ENCODE measurements at places on chromosomes 16 and 17.

- DNase-seq: peak; percentile 89
Measured at GRCh38 chr16:54193665-54194333, 92.8 kb downstream of the IRX3 start.

DNA sequence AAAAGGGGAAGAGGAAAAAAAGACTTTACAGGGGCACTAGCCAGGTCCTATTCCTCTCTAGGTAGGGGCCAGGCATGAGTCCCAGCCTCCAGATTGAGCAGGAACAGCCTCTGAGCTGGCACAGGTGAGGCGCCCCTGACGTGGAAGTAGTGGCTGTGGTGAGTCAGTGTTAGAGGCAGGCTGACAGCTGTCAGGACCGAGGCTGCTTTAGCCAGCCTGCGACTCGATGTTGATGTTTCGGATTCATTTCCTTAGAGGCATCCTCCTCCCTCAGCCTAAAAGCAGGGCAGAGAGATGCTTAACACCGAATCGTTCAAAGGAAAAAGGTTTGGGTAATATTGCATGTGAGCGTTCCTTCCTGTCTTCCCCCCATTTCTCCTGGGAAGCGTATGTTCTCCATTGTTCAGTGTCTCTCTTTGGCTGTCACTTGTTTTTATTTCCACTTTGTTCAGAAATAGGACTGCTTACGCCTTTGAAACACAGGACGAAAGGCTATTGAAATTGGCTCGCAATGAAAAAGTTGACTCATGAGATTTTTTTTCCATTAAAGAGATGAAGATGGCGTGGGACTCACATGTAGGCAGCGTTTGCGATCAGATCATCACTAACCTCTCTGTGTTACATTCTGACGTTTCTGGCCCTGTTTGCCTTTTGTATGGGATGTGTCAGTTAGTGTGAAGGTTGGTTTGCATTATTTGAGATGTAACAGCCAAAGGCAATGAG, 1.3 kb downstream of the KIAA0513 start:
- peak; percentile 58 for DNase-seq

DNA sequence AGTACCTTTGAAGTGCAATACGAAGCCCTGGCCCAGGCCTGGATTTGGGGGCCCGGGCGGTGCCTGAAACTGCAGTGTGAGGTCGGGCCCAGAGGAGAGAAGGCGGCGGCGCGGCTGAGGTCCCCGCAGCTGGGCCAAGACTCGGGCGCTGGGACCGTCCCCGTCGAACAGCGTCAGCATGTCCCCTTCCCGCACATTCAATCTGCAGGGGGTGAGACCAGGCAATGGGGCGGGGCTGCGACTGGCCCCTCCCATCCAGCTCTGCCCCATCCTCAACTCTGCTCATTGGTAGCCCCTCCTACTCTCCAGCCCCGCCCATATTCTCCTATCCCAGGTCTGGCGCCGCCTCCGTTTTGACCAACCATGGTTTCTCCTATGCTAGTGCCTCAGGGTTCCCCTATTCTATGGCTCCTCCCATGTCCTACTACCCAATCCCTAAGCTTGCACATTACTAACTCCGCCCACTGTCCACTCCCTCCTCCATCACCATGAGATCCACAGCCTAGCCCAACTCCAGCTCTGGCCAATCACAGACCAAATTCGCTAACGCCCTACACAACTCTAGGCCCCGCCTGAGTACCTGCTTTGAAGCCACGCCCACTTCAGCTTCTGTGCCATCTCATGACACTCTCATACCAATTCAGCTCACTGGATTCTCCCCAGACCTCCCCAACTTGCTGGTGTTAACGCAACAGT, 14.4 kb upstream of the CDIPT start:
- peak; percentile 62 for DNase-seq

DNA sequence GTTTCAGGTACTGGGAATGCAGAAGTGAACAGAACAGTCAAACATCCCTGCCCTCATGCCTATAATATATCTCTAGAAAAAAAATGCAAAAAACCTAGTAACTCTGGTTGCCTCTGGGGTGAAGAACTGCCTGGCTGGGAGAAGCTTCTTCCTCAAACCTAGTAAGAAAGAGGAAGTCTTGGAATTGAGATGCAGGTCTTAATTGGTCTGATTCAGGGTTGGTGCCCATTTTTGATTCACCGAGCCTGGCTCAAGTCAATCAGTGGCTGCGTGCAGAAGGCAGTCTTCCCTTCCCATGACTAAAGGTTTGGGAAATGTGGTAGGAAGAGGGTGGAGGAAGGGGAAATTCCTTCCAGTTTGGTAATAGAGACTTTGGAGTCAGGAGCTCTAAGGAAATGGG, 22.4 kb downstream of the CDRT15 start:
- DNase-seq: no peak

DNA sequence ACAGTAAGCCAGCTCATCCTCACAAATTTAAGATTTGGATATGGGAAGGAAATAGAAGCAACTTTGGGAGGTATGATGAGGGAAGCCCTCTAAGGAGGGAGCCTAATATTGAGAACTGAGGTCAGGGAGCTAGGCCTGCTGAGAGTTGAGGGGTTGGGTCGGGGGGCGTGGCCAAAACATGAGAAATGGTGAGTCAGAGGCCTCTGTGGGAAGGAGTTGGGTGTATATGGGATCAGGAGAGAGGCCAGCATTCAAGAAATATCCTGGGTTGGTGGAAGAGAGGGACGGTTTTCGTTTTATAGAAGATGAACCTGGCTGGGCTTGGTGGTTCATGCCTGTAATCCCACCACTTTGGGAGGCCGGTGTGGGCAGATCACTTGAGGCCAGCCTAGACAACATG, 48.4 kb downstream of the CLEC16A start:
- DNase-seq: no peak

- DNase-seq: no peak
Measured at GRCh38 chr16:10740000-10740844, 3.4 kb upstream of the NUBP1 start.

- DNase-seq: no peak
Measured at GRCh38 chr17:78306913-78307312, 53.0 kb downstream of the SOCS3 start.

- DNase-seq: no peak
Measured at GRCh38 chr16:67773099-67773498, 33.3 kb downstream of the RANBP10 start.

GRCh38 chr17:74971842-74972106, 785 bp downstream of the HID1 start:
- DNase-seq: no peak

GRCh38 chr17:77742579-77742978, 215.9 kb upstream of the TNRC6C start:
- no peak for DNase-seq

DNA sequence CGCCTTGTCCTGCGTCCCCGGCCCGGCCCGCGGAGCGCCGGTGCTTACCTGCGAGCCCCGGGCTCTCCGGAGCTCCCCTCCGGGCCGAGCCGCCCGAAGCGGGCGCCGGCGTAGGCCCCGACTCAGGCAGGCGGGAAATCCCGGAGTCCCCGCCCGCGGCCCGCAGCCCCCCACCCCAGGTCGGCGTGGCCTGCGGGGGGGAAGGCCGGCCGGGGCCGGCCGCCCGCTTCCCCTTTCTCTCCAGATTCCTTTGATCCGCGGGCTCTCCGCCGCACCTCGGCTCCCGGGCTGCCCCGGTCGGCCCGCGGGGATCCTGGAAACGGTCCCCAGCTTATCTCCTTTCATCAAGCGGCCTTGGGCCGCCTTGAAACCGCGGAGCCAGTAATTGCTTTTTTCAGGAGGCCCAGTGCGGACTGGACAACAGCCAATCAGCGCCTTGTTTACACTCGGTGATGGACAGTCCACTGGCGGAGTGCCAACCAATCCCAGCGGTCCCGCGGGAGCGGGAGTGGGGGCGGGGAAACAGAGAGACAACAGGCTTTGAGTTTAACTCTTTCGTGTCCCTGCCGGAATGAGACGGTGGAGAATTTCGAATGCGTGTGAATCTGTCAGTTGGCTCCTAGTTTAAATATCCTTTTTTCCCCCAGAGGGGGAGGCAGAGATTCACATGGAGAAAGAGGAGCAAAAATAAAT, 1.4 kb upstream of the BAHCC1 start:
- DNase-seq: peak; percentile 100

GRCh38 chr16:50389900-50390299, 21.1 kb upstream of the BRD7 start:
- no peak for DNase-seq

- DNase-seq: no peak
Measured at GRCh38 chr17:64240741-64241347, 22.2 kb downstream of the TEX2 start.

DNA sequence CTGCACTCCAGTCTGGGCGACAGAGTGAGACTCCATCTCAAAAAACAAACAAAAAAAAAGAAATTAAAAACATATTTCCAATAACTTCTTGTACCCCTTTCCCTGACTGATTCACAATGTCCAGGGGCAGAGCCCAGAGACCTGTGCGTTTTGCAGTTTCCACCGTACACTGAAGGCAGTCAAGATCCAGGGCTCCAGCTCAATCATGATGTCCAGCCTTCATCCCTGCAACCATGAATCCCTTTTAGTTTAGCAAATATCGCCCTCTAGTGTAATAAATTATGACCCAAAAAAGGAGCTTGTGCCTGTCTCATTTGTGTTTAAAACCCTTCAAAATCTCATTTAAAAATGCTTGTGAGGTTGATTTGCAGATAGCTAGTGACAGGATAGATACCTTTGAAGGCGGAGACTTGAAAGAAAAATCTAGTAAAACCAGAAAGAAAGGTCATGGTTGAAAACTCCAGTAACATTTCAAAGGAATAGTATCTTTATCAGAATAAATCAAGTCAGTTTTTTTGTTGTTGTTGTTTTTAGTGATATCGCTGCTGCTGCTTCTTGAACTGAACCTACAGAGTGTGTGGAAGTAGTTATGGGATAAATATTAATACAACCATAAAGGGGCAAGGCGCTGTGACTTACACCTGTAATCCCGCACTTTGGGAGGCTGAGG, 3.7 kb upstream of the ERN1 start:
- DNase-seq: peak; percentile 87

- DNase-seq: no peak
Measured at GRCh38 chr16:11128211-11129141, 127.5 kb downstream of the SOCS1 start.

DNA sequence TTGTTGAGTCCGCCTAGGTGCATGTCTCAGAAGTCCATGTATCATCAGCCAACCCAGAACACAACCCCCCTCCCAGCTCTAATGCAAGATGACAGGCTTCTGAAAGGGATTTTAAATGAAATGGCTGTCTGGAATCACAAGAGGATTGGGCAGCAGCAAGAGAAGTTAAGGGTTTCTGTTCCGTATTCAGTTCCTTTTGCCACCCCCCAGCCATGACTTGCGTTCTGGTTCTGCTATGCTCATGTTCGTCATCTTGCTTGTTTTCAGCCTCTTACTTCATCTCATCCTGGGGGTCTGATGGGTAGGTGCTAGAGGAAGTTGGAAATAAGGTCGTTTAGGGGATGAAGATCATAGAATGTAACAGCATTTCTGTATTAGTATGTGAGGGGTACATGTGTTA, 12.0 kb downstream of the MINK1 start:
- no peak for DNase-seq

DNA sequence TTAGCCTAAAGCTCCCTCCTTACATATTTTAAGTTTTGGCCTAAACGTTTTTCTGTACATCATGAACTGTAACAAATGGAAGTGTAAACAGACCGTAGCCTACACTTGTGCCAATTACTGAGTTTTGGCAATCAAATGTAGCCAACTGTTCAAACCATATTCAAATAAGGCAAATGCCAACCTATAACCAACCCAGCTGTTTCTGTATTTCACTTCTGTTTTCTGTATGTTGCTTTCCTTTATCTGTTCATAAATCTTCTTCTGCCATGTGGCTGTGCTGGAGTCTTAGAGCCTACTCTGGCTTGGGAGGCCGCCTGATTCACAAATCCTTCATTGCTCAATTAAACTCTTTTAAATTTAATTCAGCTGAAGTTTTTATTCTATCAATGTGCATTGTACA, 6.9 kb upstream of the C16orf78 start:
- no peak for DNase-seq

- no peak for DNase-seq
Measured at GRCh38 chr17:37779554-37779953, 34.7 kb upstream of the HNF1B start.

GRCh38 chr17:8225813-8226535, 15.6 kb upstream of the AURKB start:
- DNase-seq: no peak

DNA sequence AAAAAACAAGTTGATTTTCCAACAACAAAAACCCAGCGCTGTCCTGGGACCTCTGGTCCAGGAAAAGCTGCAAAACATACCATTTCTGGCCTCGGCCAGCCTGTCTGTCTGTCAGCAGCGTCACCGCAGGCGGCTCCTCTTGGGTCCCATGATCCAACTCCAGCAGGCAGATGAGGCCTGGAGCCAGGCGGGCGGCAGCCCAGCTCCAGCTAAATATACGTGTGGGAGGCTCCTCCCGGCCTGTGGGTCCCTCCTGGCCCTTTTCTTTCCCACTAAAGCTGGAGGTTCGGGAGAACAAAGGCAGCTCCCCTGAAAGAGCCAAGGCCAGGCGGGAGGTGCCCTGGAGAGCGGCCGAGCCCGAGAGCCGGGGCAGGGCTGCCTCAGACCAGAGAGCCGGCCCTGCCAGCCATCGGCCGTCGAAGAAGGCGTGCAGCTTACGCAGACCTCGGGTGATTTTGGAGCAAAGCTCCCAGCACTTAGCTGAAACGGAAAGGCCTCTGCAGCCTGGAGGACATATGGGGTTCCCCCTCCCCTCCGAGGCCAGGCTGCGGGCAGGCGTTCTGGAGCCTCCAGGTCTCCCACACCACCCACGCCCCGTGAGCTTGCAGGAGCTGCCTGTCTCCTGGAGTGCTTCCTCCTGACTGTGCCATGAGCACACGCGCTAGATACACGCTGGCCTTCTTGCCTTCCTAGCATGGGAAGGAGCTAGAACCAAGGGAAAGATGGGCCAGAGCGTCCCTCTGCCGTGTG, 19.9 kb upstream of the JPH3 start:
- DNase-seq: no peak

GRCh38 chr16:50459496-50460080, 88.6 kb upstream of the NKD1 start:
- no peak for DNase-seq

DNA sequence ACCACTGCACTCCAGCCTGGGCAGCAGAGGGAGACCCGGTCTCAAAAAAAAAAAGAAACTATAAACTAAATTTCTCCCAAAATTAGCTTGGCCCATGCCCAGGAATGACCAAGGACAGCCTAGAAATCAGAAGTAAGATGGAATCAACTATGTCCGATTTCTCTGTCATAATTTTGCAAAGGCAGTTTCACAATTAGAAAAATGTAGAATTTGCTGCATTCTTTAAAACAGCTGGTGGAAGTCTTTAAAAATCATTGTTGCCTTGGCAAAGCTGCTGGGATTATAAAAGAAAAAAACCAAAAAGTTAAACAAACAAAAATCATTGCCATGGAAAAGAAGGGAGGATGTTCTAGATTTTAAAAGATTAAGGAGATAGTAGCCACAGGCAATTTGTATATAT, 32.4 kb downstream of the WWP2 start:
- no peak for DNase-seq

- no peak for DNase-seq
Measured at GRCh38 chr16:89269805-89270665, 52.5 kb downstream of the ZNF778 start.

- DNase-seq: no peak
Measured at GRCh38 chr16:1279945-1280589, 24.2 kb downstream of the TPSD1 start.

GRCh38 chr16:12298285-12298684, 321.8 kb downstream of the SNX29 start:
- no peak for DNase-seq

- DNase-seq: no peak
Measured at GRCh38 chr16:9778849-9779248, 403.4 kb downstream of the GRIN2A start.

GRCh38 chr16:57304169-57305061, 19.9 kb upstream of the PLLP start:
- DNase-seq: peak; percentile 43

- DNase-seq: no peak
Measured at GRCh38 chr17:47801176-47801765, 20.3 kb downstream of the OSBPL7 start.

GRCh38 chr17:48567209-48567608, 10.9 kb downstream of the HOXB4 start:
- DNase-seq: no peak
